ENCODE measurements at places on chromosomes 7 and 10. TPM values are rescaled to one million over a fixed set of nuclear protein-coding genes. Genes with fewer than 3 reads are reported as not detected.

NME8 gene
- not detected for total RNA-seq

NIPSNAP2 gene
- total RNA-seq: 29.3 TPM

CADPS2 gene
- total RNA-seq: 20.9 TPM

VENTX gene
- not detected for total RNA-seq

MCU gene
- total RNA-seq: 41.0 TPM

CARD11 gene
- 0.31 TPM for total RNA-seq
